ENCODE measurements at places on chromosomes 7 and 10.

DNA sequence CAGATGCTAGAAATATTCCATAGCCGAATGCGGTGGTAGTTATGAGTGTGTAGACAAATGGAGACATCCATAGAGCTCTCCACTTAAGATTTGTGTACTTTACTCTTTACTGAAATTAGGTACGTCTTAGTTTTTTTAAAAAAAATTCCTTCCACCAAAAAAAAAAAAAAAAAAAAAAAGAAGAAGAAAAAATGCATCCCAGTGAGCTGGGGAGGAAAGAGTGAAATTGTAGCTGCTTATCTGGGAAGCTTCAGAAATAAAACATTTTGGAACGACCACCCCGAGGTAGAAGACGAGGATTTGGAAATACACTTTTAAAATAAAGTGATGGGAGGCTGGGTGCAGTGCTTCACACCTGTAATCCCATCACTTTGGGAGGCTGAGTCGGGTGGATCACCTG lies 53.8 kb downstream of the RGS10 start:
- DNase-seq: no peak

GRCh38 chr10:49161411-49161997 lies 26.7 kb downstream of the TMEM273 start:
- peak; percentile 56 for DNase-seq

DNA sequence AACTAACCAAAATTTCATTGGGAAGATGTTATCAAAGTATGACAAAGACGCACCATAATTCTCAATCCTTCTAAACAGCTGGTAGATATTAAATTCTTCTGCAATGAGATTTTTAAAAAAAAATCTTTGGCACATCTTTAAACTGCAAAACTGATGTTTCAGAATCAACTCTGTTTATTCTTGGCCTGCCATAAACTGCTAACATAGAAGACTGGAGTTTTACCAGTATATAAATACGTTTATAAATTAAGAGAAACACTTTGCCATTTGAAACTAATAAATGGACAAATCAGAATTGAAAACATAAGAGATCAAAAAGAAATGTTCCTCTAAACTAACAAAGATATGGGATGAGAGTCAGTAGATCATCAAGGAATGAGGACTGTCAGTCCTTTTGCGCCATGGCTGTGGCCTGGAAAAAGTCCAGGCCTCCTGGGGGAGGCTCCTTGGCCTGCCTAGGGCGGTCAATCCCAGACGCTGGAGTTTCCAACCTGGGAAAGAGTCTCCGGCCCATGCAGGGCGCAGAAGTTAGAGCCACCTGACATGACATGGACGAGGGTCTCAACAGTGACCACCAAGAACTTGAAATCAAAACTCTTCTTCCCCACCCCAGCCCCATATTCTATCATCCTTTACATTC lies 34.2 kb upstream of the NEBL start:
- DNase-seq: no peak

- no peak for DNase-seq
Measured at GRCh38 chr7:2459674-2460073, 16.5 kb downstream of the GRIFIN start.

- DNase-seq: peak; percentile 16
Measured at GRCh38 chr10:124798364-124798763, 3.3 kb upstream of the ABRAXAS2 start.

DNA sequence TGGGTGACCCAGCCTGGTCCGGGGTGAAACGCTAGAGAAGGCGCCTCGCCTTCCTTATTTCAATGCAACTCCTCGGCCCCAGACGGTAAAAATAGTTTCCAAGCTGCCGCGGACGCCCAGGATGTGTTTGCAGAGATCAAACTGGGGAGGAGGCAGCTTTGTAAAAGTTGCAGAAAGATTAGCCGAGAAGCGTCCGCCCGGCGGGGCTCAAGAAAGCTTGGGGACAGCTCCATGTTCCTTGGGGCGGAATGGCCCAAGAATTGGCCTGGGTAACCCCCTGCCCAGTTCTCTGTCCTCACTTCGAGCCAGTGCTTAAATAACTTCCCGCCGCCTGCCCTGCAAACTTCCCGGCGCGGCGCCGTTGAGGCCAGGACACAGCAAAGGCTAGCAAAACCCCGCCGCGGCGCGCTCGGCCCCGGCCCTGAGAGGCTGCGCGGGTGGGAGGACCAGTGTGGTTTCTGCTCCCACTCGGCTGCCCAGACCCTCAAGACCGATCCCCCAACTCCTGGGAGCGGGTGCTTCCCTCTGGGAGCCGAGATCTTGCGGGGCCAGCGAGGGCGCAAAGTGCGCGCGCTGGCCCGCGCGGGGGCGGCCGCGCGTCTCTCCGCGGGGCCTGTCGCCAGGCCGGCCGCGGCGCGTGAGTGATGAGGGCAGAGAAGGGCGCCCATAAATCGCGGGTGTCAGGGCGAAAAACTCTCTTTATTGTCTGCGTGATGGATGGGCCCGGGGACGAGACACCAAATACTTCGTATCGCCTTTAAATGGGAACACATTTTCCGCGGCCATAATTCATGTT lies 6.3 kb upstream of the ZNF503 start:
- DNase-seq: peak; percentile 37

DNA sequence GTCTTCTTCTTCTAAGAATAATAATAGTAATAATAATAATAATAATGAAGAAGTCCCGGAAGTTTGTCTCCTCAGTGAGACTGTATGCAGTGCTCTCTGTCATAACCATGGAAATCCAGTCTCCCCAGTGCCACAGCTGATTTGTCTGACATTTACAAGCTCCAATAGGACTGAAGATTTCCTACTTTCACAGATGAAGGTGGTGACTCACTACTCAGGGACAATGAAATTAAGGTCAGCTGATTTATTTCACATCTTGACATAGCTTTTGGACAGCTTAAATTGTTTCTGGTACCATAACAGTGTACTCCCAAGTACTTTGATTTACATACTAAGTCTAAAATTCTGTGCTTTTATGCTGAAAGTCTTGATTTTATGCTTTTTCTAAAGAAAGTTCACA lies 6.9 kb downstream of the CELF2 start:
- no peak for DNase-seq

GRCh38 chr7:151793531-151793951 lies 83.4 kb downstream of the PRKAG2 start:
- no peak for DNase-seq

- DNase-seq: no peak
Measured at GRCh38 chr7:144805627-144806239, 30.1 kb downstream of the TPK1 start.

DNA sequence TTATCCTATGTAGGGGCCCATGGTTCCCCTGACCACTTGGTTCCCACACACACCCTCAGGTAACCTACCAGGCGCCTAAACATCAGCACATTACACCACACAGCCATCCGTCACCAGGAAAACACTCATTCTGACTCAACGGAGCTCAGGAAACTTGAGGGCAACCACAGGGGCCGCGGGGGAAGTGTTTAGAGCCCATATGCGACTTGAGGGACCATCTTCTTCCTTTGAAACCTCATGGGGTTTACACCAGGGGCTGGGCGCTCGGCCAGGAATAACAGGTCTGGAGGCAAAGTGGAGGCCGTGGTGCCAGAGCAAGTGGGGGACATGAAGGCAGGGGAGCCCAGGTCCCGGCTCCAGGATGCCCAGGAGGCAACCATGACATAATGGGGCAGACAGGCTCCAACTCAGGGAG lies 1.5 kb downstream of the STX1A start:
- peak; percentile 43 for DNase-seq

Data from K562 (cell line).